ENCODE measurements at places on chromosomes 11 and 22. TPM values are rescaled to one million over a fixed set of nuclear protein-coding genes. Genes with fewer than 3 reads are reported as not detected.

Gene NPAS4
- total RNA-seq: not detected

Gene DNAJB7
- total RNA-seq: not detected

Gene CCDC15
- 6.4 TPM for total RNA-seq

Gene CARNS1
- under 0.01 TPM for total RNA-seq

Gene WNT11
- not detected for total RNA-seq

Gene TH
- total RNA-seq: not detected

Gene ANO5
- total RNA-seq: 0.44 TPM

Gene NOX4
- total RNA-seq: 6.7 TPM

Measured in uterine smooth muscle cell (primary cell).